ENCODE measurements at places on chromosomes 3 and 15.

DNA sequence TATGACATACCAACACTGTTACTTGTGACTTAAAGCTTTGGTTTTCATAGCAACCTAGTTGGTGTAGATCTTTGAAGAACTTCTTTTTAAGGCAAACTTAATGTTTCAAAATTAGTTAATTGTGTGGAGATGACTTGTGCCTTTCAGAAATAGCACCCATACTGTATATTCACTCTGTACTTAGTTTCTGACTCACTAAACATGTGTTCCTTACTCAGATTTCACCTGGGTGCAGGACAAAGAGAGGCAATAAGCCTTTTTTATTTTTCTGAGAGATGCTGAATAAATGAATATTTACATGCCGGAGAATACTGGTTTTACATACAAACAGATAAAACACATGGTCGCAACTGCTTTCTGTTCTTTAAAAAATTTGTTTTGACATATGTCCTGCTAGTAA is 44.8 kb downstream of the SLC25A26 start:
- no peak for DNase-seq

GRCh38 chr15:64634576-64635498 is 140.6 kb downstream of the RBPMS2 start:
- DNase-seq, result peak; percentile 45

GRCh38 chr3:165103616-165104015 is 25.3 kb upstream of the SI start:
- DNase-seq, result no peak

DNA sequence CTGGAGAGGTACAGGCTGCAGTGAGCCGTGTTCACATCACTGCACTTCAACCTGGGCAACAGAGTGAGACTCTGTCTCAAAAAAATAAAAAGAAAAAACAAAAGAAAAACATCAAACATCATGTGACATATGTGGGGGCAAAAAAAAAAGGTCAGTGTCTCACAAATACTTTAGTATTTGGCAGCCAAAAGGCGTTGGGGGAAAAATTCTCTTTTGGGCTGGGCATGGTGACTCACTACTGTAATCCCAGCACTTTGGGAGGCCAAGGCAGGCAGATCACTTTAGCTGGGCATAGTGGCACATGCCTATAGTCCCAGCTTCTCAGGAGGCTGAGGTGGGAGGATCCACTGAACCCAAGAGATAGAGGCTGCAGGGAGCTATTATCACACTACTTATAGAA is 47.6 kb downstream of the TMCC1 start:
- DNase-seq, result no peak

GRCh38 chr3:168497183-168497582 is 401.5 kb upstream of the GOLIM4 start:
- no peak for DNase-seq

DNA sequence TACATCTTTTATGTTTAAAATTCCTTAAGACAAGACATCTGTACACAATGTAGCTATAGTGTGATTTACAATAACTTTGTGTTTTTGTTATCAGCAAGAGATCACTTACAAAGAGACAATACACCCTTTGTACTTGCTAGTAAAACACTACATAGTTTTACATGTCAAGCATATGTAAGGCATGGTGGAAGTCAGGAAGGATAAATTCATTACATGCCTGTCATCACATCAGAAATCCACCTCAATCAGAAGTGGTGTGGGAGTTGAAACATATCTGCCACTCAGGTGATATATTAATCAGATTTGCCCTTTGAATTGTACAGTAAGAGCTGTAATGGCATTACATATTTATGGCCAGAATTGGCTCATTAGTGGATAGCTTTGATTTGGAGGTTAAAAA is 95.5 kb downstream of the MBNL1 start:
- DNase-seq, result no peak

DNA sequence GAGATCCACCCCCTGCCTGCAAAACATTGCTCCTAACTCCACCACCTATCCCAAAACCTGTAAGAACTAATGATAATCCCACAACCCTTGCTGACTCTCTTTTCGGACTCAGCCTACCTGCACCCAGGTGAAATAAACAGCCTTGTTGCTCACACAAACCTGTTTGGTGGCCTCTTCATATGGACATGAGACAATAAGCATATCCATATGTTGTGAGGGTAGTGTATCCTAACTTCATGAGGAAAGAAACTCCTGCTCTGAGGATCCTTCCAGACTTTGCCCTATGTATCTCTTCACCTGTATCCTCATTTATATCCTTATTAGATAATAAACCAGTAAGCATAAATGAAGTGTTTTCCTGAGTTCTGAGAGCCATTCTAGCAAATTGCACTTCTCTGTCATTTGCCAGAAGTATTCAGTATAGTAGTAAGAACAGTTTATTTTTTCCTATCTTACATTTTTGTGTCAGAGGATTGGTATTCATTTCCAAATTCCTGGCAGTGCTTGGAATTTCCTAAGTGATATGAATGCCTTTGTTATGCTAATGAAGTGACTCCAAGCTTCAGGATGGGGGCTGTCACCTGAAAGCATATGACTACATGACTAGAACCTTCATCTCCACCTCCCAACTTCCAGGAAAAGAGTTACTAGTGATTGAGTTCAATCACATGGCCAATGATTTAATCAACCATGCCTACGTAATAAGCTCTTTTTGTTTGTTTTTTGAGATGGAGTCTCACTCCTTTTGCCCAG is 30.2 kb downstream of the TTBK2 start:
- peak; percentile 98 for DNase-seq

DNA sequence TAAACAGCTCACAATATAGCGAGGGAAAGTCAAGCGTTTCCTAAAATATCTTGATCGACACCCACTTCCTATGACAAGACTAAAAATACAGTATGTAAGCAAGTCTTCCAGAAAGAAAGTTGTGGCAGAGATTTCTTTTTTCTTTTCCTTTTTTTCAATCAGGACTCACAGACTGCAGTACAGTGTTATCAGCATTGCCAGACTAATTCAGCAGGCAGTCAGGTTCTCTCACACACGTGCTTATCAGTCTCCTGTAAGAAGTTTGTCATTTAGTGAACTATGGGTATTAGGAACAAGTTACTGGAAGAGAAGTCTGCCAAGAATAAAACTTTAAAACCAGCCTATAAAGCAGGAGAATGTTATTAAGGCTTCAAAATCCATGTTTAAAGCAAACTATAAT is 32.8 kb upstream of the ZNF385D start:
- DNase-seq, result no peak

GRCh38 chr15:34754674-34755418 is at the start of gene GJD2:
TSS of gene GJD2 (minus strand) at chr15:34754998. CDS start at chr15:34754488, 510 bp downstream.
- DNase-seq, result no peak

GRCh38 chr3:18591120-18591519 is 166.0 kb upstream of the SATB1 start:
- no peak for DNase-seq

GRCh38 chr3:151818361-151818760 is 4.4 kb downstream of the AADAC start:
- no peak for DNase-seq

GRCh38 chr3:138782755-138783154 is 52.0 kb downstream of the PIK3CB start:
- DNase-seq, result no peak

- DNase-seq, result no peak
Observed at GRCh38 chr15:53256043-53256442, 465.9 kb upstream of the ONECUT1 start.

DNA sequence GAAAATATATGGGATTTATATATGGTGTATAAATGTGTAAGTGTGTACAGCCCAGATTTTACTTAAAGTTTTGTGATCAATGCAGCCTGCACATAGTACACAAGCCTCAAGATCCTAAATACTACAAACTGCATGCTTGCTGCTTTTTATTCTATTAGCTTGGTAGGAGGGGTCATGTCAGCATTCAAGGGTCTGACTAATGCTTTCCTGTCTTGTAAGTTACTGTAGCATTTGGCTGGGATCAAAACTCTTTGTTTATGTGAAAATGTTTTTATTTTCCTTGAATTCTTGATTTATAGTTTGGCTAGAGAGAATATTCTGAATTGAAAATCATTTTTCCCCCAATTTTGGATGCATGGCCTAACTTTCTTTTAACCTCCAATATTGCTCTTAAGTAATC is 370.9 kb downstream of the NSUN3 start:
- peak; percentile 44 for DNase-seq

DNA sequence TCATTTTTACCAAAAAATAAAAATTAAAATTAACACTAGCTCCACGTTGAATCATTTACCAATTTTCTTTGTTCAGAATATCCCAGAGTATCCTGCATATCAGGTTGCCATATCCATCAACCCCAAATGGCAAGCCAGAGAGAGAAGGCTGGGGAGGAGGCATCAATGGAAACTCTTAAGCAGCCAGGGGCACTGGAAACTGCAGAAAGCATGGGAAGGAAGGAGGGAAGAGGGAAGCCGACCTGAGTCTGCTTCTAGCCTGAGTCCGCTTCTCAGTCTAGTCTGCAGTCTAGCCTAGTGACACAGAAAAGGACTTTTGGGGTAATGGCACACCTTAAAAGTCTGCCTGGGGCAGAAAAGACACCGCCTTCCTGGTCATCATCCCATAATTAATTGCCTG is 1.6 kb upstream of the MTHFS start:
- no peak for DNase-seq

GRCh38 chr15:27123291-27123690 is 152.3 kb downstream of the GABRG3 start:
- DNase-seq, result no peak

- no peak for DNase-seq
Observed at GRCh38 chr3:176431038-176431418, 766.3 kb downstream of the TBL1XR1 start.

DNA sequence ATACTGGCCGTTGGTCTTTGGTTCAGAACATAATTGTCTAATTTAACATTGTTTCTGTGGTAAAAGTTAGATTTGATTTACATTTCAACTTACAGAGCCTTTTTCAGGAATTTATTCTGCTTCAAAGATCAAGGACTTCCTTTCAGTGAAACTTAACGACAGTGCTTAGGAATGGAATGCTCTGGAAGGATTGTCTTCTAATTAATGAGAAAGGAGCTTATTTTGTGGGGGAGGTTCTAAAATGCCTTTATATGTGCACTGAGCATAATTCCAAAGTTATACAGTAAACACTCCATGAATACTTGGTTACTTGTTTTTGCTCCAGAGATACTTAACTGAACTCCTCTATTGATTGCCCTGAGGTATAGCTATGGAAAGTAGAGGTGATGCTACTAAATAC is 75.7 kb downstream of the CACNA1D start:
- DNase-seq, result no peak

GRCh38 chr3:190586631-190587011 is 72.7 kb downstream of the IL1RAP start:
- DNase-seq, result peak; percentile 57

GRCh38 chr15:80777137-80777536 is 2.0 kb upstream of the CEMIP start:
- peak; percentile 76 for DNase-seq

- peak; percentile 17 for DNase-seq
Observed at GRCh38 chr15:34188711-34189110, 21.2 kb downstream of the KATNBL1 start.

DNA sequence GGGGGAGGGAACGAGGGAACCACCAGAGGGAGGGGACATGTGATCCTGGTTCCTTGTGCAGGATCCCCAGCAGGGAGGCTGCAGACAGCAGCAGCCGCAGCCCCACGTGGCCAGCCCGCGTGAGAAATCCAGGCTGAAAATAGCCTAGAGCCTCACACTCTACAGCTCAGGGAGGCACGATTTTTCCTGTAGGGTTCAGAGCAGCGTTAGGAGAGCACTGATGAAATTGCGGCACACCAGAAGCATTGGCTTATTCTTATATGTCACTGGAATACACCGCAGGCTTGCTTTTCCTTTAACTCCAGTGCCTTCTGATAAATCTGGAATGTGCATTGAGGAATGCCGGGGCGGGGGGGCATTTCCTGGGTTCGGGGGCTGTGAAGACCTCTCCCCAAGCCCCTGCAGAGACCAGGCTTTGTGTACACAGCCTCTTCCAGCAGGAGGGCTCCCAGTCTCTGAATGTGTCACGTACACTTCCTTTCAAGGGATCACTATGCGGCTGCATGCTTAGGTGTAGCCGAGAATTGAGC is 193.0 kb downstream of the ATP10A start:
- DNase-seq, result peak; percentile 50

DNA sequence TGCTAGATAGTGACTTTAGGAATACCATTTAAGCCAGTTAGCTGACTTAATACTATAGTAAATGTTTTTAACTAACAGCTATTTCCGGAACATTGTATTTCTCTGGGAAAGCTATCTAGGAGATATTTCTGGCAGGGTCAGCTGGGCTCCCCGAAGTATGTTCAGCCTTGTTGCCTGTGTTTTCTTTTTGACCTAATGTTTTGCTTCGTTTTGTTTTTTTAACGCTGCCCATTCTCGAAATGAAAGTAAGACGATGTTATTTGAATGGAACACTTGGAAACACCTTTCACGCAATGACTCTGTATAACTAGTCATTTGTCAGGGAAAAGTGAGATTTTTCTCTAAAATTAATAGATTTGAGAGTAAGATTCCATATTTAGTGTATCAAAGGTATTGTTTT is 702.9 kb upstream of the NAALADL2 start:
- no peak for DNase-seq

- no peak for DNase-seq
Observed at GRCh38 chr15:23072633-23073032, 33.3 kb upstream of the TUBGCP5 start.

GRCh38 chr3:10292505-10293419 is at the start of gene GHRL:
TSS of gene GHRL (minus strand) at chr3:10292947. CDS start at chr3:10290180, 2,767 bp downstream.
- DNase-seq, result no peak

DNA sequence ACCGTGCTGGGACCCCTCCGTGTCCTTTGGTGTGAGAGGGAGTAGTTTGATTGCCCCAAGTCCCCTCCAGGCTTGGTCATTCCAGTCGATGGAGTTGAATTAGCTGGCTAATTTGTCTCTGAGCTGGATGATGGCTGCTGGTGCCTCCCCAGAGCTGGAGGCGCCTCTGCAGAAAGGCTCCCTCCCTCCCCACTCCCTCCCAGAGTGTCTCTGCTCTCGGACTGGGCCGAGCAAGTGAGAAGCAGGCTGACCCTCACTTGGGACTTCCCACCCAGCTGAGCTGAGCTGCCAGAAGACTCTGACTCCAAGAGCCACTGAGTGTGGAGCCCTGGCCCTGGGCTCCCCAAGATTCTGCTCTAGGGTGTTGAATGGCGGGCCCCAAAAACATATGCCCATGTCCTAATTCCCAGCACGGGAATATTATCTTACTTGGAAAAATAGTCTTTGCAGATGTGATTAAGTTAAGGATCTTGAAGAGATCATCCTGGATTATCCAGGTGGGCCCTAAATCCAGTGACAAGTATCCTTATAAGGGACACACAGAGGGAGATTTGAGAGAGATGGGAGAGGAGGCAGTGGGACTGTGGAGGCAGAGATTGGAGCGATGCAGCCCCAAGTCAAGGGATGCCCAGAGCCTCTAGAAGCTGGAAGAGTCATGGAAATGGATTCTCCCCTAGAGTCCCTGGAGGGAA is 60.7 kb upstream of the TLE3 start:
- no peak for DNase-seq
